ENCODE measurements at places on chromosomes 5 and 9.

DNA sequence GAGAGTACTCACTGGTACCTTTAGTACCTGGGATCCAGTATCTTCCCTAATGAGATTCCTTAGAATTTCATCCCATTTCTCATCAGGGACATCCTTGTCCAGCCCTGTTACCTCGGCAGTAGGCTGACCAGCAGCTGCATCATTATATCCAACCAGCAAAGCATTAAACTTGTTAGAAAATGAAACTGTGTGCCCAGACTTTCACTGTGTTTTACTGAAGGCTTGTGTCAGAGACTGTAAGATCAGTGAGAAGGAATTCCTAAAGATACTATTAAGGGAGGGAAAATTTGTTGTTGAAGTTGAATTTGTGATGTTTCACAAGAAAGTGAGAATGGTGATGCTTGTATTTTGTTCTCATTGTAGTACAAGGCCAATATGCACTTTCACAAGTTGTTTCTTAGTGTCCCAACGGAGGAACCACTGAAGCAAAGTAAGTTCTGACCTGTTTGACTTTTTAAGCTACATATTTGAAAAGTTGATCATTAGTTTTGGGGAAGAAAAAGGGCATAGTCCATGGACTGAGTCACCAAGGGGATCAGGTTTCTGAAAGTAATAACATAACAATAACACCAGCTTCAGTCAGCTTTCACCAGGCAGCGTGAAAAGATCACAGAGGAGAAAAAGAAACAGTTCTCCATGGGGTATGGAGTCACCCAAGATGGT lies 48.8 kb downstream of the GRAMD2B start:
- DNase-seq: no peak

- DNase-seq: no peak
These were observed 93.2 kb upstream of the ADAMTS2 start for GRCh38 chr5:179438461-179438860.

DNA sequence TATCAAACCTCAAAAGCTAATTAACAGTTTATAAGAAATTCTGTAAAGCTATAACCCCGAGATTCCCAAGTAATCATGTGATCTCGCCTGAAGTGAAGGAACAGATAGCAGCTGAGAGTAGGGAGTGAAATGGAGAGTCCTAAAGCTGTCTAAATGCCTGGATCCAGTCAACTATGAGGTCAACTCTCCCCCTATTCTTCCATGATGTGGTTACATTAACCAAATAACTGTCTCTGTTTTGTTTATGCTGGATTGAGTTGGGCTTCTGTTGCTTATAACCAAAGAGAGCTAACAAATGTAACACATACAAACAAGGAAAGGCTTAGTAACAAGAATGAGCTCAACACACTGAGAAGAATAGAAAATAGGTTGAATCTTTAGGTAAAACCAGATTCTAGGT lies 41.6 kb downstream of the GKAP1 start:
- no peak for DNase-seq

DNA sequence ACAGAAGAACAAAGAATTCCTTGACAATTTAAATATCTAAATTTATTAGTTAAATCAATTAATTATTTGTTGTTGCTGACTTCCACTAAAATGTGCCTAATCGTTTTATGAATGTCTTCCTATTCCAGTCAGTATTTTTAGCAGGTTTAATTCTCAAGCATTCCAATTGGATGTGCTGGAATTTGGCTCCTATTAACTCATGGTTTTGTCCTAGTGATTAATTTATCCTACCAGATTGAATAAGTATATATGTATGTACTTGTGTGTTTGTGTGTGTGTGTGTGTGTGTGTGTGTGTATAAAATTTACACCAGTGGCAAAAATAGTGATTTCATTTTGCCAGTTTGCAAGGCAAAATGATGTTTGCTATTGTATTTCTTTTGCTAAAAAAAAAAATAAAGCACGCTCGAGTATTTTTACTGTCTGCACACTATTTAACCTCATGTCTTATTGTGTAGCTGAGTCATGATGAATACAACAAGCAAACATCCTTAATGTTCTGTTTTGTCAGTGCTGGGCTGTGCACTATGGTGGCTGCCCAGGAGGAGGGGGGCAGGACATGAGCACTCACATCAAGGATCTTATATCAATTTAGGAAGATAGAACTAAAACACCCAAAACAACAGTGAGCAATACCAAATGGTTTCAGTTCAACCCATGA lies 375.5 kb downstream of the PDE4D start:
- no peak for DNase-seq

- DNase-seq: no peak
These were observed 28.3 kb downstream of the TDRD7 start for GRCh38 chr9:97440160-97440559.

DNA sequence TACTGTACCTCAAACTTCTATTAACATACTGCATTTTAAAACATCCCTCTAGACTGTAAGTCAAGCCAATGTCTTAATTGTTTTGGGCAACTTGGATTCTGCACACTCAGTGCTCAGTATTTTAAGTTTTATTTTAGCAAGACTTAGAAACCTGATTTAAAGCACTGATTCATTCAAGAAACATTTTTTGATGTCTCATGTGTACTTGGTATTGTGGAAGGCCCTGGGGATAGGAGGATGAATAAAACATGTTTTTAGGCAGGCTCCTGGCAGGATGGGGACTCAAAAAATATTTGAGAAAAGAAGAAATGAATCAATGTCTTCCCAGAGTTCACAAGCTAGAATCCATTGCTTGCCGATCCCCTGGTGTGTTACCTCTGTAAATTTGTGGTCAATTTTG lies 334.0 kb upstream of the PUM3 start:
- DNase-seq: no peak

DNA sequence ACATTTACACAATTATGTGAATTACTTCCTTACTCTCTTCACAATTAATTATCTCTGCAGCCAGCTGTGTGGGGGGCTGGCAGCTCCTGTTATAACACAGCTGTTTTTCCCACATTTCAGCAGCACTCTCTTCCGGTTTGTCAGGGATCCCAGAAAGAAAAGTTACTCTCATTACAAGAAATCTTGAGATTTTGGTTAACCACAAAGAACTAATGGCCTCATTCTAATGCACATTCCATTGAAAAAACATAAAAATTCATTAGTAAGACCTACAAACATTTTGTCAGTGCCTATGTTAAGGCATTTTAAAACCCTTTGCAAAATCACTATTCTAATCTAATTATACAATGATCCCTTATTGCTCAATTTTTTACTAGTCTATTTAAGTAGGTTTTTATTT lies 64.1 kb downstream of the PDE4D start:
- DNase-seq: no peak

DNA sequence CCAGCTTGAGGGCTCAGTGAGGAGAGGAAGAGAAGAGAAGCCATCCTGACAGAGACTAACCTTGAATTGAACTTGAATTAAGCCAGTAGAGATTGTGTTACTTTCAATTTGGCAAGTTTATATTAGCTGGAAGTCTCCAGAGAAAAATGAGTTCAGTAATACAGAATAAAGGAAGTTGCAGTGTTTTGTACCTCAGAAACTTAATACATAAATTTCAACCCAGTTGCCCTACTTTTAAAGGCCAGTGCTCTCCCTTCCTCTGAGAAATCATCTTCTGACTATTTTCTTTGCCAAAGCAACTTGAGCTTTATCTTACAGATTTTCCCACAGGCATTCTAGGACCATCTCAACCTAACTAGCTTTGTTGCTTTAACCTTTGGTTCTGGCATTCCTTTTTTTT lies 231.0 kb upstream of the GAS1 start:
- no peak for DNase-seq

GRCh38 chr5:89081360-89081759 lies 198.4 kb upstream of the MEF2C start:
- DNase-seq: no peak

Measured in stimulated activated CD8-positive, alpha-beta memory T cell treated with anti-CD3 and anti-CD28 coated beads, Interleukin-4, amount 100 ng/mL, for 48 hours (primary cell).